ENCODE measurements at places on chromosomes 4 and X.

DNA sequence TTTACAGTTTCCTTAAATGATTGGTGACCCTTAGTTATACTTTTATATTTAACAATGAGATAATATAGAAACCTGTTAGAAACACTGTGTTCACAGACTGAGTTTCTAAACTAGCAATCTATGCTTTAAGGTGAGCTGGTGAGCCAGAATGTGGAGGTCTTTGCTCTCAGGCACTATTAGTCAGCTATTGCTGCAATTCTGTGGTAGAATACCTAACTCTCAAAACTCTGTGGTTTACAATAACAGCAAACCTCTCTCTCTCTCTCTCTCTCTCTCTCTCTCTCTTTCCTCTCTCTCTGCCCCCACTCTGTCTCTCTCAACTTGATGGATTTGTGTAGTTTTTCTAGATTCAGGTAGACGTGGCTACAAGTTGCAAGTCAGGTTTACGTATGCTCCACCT, 17.6 kb upstream of the LCORL start:
- no peak for DNase-seq

GRCh38 chr4:102169345-102169744, 175.9 kb downstream of the SLC39A8 start:
- no peak for DNase-seq

- DNase-seq = no peak
Measured at GRCh38 chr4:150784305-150784704, 202.4 kb downstream of the MAB21L2 start.

GRCh38 chrX:10103023-10103422, 53.8 kb upstream of the CLCN4 start:
- no peak for DNase-seq

GRCh38 chr4:74292111-74292870, 16.0 kb upstream of the EPGN start:
- no peak for DNase-seq

DNA sequence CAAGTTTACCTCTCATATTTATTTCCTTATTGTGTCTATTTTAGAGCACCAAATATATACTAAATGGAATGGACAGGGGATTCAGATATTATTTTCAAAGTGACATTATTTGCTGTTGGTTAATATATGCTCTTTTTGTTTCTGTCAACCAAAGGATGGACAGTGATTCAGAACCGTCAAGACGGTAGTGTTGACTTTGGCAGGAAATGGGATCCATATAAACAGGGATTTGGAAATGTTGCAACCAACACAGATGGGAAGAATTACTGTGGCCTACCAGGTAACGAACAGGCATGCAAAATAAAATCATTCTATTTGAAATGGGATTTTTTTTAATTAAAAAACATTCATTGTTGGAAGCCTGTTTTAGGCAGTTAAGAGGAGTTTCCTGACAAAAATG, 6.2 kb downstream of the FGB start:
- no peak for DNase-seq

DNA sequence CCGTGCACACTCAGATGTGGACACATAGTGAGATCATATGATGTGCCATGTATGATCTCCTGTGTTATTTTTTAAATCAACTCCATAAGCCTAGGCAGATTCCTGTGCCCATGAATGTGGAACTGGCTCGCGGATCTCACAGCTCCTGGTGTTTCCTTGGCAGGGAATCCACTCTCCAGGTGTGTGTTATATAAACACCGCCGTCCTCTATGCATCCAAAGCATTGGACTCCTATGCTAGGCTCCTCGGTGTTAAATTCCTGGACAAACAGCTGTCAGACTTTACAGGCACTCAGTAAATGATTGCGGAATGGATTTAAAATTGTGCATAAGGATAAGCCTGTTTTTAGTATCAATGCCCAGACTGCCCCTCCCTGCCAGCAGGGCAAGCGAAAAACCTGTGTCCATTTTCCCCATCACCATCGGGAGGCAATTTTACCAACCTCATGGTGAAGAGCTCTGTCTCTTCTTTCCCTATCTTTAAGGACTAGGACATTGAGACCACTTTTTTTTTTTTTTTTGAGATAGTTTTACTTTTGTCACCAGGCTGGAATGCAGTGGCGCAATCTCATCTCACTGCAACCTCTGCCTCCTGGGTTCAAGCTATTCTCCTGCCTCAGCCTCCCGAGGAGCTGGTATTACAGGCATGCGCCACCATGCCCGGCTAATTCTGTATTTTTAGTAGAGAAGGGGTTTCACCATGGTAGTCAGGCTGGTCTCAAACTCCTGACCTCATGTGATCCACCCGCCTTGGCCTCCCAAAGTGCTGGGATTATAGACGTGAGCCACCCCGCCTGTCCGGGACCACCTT, 23.6 kb upstream of the GPR78 start:
- no peak for DNase-seq

DNA sequence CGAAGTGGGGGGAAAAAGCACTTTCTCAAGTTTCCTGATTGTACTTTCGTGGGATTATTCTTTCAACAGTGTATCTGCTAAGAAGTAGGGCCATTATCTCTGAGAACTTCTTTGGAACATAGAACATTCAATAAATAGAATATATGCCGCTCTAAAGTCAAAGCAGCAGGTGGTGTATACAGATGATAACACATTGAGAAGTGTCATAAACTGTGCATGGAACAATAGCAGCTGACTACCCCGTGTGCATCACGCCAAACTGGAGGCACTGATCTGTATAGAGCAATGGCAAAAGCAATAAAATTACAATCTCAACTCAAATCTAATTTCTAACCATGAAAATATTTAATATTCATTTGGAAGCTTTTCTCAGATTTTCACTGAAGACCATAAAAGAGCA, 175.3 kb downstream of the DCTD start:
- no peak for DNase-seq

DNA sequence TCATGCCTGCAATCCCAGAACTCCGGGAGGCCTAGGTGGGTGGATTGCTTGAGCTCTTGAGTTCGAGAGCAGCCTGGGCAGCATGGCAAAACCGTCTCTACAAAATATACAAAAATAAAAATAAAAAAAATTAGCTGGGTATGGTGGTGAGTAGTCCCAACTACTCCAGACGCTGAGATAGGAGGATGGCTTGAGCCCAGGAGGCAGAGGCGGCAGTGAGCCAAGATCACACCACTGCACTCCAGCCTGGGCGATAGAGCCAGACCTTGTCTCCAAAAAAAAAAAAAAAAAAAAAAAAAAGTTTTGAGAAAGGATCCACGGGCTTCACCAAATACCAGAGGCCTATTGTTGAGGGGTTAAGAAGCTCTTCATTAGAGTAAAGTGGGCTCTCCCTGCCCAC, 8.0 kb downstream of the SUPT20HL2 start:
- DNase-seq = no peak

DNA sequence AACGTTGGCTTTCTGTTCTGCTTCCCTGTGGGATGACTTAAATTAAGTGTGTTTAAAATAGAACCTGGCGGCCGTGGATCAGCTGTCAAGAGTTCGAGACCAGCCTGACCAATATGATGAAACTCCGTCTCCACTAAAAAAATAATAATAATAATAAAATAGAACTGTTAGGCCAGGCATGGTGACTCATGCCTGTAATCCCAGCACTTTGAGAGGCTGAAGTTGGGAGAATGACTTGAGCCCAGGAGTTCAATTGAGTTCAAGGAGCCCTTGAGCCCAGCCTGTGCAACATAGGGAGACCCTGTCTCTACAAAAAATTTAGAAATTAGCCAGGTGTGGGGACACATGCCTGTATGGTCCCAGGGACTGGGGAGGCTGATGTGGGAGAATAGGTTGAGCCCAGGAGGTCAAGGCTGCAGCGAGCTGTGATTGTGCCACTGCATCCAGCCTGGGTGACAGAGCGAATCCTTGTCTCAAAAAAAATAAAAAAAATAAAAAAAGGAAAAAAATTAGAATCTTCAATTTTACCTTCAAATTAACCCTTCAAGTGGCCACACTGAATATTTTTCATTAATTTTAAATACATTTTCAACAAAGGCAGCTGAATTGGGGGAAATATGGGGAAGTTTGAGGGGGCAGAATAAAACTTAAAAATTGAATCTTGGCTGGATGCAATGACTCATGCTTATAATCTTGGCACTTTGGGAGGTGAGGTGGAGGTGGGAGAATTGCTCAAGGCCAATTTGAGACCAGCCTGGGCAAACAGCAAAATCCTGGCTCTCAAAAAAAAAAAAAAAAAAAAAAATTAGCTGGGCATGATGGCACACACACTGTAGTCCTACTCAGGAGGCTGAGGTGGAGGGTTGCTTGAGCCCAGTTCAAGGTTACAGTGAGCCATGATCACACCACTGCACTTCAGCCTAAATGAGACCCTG, 31.8 kb upstream of the HSD17B13 start:
- no peak for DNase-seq

GRCh38 chr4:107276052-107276451, 239.9 kb upstream of the DKK2 start:
- DNase-seq = no peak

DNA sequence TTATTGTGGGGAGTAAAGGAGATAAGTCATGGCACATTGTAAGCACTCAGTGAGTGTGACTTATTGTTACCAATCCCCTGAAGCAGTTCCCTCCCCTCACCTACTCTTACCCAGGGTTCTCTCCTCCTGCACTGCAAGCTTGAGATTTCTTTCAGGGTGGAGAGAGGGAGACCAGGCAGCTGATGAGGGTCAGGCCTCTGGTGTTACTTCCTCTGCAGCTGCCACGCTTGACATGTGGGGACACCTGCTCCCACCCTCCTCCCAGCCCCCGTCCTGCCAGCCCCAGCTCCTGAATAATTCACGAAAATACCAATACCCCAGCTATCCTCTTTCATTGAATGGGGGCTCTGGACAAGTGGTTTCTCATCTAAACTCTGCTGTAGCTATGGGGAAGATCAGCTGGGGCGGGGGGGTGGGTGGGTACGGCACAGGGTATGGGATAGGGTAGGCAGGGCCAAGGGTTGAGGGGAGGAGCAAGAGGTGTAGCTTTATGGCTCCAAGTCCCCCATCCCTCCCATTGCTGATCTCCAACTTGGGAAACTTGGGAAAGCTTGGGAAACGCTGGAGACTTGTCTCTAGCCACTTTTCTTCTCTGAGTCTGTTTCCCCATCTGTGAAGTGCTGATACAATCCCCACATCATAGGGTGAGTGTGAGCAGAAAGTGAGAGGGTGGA, 148.5 kb upstream of the PJA1 start:
- no peak for DNase-seq

Data from stimulated activated CD4-positive, alpha-beta T cell treated with anti-CD3 and anti-CD28 coated beads, Interleukin-15, amount 100 ng/mL, for 24 hours (primary cell).